ENCODE measurements at places on chromosomes 2 and 18.

DNA sequence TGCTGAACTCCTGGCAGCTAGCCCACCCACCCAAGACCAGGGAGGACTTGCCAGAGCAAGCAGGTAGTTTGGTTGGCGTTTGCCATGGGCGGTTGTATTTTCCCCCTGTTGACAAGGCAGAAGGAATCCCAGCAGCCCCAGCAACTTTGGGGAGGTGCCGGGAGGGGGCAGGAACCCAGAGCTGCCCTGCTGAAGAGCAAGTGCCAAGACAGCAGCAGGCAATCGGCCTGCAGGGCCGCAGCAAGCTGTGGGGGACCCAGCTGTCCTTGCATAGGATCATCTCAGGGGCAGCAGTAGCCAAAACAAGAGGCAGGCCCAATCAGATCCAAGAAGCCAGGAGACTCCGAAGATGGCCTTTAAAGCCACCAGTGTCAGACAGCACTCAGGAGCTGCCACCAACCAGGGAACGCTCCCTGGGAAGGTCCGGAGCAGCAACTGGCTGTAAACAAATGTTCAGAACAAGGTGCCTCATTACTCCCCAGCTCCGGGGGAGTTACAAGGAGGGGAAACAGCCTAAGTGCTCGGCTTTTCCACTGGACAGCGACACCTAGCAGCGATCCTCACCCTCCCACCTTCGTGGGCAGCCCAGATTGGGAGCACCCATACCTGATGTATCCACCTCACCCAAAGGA lies 2.1 kb downstream of the ST8SIA5 start:
- DNase-seq, result no peak

GRCh38 chr18:49849331-49850217 lies 36.2 kb upstream of the ACAA2 start:
- no peak for DNase-seq

- no peak for DNase-seq
Measured at GRCh38 chr2:39158351-39158750, 37.5 kb upstream of the SOS1 start.

- DNase-seq, result no peak
Measured at GRCh38 chr2:44273076-44273475, 2.2 kb upstream of the SLC3A1 start.

DNA sequence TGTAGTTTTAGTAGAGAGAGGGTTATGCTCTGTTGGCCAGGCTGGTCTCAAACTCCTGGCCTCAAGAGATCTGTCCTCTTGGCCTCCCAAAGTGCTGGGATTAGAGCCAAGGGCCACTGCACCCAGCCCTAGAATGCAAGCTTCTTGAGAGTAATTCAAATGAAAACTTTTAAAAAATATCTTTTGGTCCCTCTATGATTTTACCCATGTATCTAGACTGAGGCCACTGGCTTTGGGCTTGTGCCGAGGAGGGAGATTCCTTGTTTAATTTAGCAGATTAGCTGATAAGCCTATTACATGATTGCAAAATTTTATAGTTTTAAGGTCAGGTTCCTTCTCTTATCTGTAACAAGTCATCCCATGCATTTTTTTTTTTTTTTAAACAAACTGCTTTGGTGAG lies 59.5 kb upstream of the CCDC195 start:
- DNase-seq, result no peak

- no peak for DNase-seq
Measured at GRCh38 chr2:238127165-238128060, 11.1 kb upstream of the KLHL30 start.

Measured in stimulated activated CD4-positive, alpha-beta T cell treated with anti-CD3 and anti-CD28 coated beads, Interleukin-15, amount 100 ng/mL, for 1 hour (primary cell).